ENCODE measurements at places on chromosomes 2 and 18.
A peak's percentile ranks its signal among the peaks of the same experiment; 100 is the strongest.

GRCh38 chr2:231600619-231601355 is 8.1 kb downstream of the TEX44 start:
- no peak for DNase-seq

GRCh38 chr2:55296393-55296792 is 27.4 kb upstream of the MTIF2 start:
- no peak for DNase-seq

DNA sequence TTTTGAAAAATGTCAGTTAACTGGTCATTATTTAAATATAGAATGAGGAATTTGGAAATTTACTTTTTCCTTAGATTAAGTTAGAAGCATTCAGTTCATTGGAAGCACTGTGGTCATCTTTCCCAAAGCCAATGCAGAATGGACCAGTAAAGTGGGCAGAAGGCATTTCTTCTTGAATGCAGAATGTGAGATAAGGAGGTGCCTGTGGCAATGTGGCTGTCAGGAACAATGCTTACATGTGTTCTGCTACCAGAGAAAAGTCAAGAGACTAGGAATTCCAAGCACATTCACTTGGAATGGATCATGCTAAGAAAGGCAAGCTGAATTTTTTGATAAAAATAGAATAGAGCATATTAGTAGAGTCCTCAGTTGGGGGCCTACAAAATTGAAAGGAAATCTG is 295.0 kb upstream of the KCNH7 start:
- no peak for DNase-seq

- DNase-seq, result no peak
Observed at GRCh38 chr2:43634604-43635306, 2.3 kb upstream of the PLEKHH2 start.

DNA sequence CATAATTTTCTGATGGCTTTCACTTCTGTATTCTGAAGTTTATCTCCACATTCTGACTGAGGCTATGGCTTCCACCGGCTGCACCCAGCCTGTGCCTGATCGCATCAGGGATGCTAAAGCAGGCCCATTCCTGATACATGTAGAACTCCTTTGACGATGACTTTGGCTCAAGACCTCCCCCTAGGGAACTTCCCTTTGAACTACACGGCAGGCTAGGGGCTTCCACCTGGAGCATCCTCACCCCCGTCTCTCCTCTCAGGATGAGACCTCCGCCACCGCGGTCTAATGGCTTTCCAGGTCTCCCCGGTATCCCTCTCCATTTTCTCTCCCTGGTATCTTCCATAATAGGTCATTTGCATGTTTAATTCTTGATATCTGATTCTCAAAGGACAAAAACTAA is 214.9 kb upstream of the CHST9 start:
- DNase-seq, result no peak

GRCh38 chr2:119174993-119175347 is 16.4 kb upstream of the C1QL2 start:
- DNase-seq, result no peak

DNA sequence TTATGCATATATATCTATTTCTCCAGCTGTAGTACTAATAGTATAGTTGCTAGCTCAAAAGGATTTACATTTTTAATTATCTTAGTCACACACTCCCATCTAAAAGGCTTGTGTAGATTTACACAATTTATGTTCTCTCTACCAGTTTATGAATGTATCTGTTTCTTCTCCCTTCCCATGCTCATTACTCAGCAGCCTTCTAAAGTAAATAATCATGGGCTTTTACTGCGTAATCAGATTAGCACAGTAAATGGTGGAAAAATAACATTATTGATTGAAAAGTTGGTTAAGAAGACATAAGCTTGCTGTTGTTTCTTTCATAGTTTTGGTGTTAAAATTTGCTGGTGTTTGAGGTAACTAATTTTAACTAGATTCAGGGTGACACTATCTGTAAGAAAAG is 81.8 kb downstream of the PTPN4 start:
- DNase-seq, result no peak

GRCh38 chr18:49972535-49972934 is 159.2 kb upstream of the ACAA2 start:
- no peak for DNase-seq

GRCh38 chr2:135183822-135184221 is 131.7 kb downstream of the RAB3GAP1 start:
- no peak for DNase-seq

DNA sequence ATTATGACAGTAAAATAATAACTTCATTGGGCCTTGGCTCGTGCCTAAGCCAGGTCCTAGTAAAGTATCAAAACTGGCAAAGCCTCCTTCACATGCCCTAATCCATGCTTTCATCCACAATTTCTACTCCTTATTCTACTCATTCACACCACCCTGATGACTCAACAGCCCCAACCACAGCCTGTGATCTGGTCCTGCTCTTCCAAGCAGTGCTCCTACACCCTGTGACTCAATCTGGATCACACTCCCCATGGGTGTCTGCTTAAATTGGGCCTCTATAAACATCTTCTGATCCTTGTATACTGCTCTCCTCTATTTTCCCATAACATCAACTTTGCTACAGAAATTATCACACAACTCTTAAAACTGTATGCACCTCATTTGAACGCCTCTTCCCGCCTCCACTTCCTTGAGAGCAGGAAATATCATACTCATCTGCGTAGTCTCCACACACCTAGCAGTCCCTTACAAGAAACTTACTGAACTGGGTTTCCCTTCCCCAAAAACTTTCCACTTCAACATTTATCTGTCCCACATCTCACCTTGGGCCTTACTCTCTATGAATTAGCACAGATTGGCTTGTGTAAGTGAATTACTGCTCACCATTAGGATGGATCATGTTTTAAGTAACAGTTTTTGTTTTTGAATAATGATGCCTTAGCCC is 15.9 kb downstream of the GTF3C3 start:
- no peak for DNase-seq

- peak; percentile 9 for DNase-seq
Observed at GRCh38 chr2:173249661-173250641, 104.7 kb upstream of the CDCA7 start.

DNA sequence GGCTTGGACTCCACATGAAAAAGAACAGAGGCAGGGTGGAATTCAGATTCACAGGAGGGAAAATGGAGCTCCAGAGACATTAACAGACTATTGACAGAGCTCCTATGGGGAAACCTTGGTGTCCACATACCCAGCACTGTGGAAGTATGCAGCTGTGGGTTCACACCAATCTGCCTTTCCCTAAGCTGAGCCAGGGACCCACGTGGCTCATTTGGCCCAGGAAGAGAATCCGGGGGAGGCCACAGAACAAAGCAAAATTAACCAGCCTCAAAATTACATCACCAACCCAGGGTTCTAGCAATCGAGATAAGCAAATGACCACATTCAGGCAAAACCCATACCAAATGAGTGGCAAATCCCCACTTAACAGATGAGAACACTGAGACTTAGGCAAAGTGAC is 105.8 kb upstream of the TWIST2 start:
- DNase-seq, result no peak

DNA sequence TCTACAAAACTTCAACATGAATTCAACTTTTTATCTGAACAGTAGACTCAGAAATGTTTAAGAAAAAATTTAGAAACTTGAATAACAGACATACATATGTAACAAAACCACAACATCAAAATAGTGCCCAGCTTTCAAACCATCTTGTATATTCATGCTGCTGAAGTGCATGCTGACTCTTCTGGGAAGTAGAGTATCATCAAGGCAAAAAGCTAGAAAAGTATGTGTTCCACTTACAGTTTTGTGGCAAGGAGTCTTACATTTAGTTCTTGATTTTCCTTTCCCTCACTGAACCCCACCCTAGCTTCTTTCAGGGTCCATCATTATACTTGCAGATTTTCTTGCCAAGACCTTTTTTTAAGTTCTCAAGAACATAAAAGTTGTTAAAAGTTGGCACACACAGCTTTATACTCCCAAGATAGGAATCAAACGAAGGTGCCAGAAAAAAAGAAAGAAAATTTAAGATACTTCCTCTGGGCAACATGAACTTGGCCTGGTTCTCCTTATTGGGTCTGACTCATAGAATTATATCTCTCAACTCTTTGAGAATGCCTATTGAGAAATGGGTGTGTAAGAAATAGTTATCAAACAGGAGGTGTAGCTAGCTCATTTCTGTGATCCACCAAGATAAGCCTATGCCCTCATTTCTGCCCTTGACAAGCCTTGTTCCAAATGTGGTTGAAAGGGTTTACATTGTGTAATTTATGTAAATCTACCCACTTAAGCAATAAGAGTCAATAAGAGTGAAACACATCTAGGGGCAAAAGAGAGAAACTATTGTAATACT is 667.6 kb upstream of the ACVR2A start:
- no peak for DNase-seq

- no peak for DNase-seq
Observed at GRCh38 chr2:61436092-61436491, 34.8 kb downstream of the USP34 start.

DNA sequence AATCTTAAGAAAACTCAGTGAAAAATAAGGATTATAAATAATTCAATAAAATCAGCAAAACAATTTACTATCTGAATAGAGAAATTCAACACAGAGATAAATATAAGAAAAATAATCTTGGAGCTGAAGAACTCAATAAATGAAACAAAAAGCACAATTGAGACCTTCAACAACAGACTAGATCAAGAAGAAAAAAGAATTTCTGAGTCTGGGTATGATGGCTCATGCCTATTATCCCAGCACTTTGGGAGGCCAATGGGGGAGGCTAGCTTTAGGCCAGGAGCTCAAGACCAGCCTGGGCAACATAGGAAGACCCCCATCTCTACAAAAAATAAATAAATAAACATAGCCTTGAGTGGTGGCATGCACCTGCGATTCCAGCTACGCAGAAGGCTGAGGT is 1295.7 kb upstream of the NRXN1 start:
- DNase-seq, result no peak

DNA sequence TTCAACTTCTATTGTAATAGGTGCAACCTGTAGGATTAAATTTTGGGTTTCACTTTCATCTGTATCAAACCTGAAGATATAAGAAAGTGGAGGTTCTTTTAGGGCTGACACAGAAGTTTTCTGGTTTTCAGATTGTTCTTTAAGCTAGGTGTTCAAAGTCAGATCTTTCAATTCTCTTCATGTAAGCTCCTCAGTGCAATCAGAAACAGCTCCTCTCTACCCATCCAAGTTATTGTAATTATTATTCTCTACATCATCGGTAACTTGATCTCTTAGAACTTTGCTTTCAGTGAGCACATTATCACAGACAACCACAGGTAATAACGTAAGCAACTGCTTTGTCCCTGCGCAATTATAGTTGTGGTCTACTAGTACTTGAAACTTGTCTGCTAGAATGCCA is 179.4 kb downstream of the MYCN start:
- DNase-seq, result no peak

DNA sequence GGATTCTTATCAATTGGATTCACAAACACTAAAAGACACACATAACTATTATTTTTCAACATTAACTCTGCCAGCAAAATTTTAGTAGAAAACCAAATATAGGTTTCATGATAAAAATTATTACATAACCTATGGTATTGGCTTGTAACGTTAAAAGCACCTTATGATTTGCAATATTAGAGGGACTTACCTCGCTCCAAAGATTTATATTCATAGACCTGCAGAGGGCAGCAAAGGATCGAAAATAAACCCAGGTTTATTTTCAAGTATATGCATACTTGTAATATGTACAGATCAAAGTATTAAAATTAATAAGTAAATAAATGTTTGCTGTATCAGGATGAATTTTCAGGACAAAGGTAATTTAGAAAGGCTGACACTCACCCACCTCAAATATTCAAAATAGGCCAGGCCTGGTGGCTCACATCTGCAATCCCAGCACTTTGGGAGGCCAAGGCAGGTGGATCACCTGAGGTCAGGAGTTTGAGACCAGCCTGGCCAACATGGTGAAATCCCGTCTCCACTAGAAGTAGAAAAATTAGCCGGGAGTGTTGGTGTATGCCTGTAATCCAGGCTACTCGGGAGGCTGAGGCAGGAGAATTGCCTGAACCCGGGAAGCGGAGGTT is 45.3 kb downstream of the LRPPRC start:
- DNase-seq, result peak; percentile 70

GRCh38 chr2:71783215-71783614 is 329.9 kb downstream of the DYSF start:
- DNase-seq, result no peak

- no peak for DNase-seq
Observed at GRCh38 chr2:5691985-5692529, at the start of gene SOX11. Gene SOX11 (plus strand): TSS chr2:5692384. CDS start chr2:5692722, 338 bp downstream.

DNA sequence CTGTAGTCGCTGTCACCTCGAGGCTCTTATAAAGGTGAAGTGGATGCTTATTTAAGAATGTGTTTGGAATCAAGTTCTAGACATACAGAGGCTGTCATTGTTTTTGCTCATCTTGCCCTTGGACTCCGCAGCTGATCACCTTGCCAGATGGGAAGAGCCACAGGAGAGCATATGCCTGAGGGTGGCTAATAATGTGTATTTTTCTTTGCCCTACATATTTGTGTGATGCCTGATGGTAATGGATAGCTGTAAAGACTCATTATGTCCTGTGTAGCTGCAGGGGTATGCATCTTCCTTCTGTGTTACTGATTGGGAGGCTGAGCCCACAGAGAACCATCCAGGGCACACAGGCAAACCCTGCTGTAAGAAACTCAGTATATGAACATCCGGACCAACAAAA is 61.7 kb downstream of the PRKCE start:
- no peak for DNase-seq

GRCh38 chr2:215479536-215480240 is 43.8 kb upstream of the FN1 start:
- peak; percentile 24 for DNase-seq

- no peak for DNase-seq
Observed at GRCh38 chr2:48016225-48017019, 110.1 kb upstream of the FBXO11 start.

GRCh38 chr2:201622306-201622970 is 20.9 kb downstream of the TMEM237 start:
- DNase-seq, result peak; percentile 62

DNA sequence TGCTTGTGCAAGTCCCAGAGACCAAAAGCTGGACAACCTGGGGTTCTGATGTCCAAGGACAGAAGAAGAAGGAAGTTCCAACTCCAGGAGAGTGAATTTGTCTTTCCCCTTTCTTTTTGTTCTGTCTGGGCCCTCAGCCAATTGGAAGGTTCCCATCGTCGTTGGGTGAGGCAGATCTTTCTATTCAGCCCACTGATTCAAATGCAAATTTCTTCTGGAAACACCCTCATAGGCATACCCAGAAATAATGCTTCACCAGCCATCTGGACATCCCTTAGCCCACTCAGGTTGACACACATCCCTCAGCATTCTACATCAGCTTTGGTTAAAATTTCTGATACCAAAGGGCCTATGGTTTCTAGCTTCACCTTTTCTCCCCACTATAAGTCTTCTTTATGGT is 156.5 kb downstream of the SP3 start:
- no peak for DNase-seq
